ENCODE measurements at places on chromosomes 4 and X.
A peak's percentile ranks its signal among the peaks of the same experiment; 100 is the strongest.

DNA sequence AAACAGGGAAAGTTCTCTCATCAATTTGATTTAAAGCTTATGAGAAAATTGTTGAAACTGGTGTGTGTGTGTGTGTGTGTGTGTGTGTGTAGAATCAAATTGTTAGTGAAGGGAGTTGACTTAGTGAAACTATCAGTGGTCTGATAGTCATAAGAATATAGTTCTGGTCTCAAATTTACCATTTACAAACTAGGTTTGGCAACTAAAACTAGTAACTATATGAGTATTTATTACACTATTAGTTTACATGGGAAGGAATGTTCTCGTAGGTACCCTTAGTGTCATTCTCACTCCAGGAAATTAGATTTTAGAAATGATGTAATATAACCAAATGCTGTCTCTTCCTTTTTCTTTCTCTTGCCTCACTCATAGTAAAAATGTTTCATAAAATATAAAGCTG lies 11.9 kb downstream of the SULT1E1 start:
- no peaks in the 10 kb centered on the region for H3K27me3 ChIP-seq
- DNase-seq = no peak
- H3K4me1 ChIP-seq = no peaks in the 10 kb centered on the region
- H3K4me3 ChIP-seq = no peak overlapping the region
- H3K27ac ChIP-seq = no peak overlapping the region

DNA sequence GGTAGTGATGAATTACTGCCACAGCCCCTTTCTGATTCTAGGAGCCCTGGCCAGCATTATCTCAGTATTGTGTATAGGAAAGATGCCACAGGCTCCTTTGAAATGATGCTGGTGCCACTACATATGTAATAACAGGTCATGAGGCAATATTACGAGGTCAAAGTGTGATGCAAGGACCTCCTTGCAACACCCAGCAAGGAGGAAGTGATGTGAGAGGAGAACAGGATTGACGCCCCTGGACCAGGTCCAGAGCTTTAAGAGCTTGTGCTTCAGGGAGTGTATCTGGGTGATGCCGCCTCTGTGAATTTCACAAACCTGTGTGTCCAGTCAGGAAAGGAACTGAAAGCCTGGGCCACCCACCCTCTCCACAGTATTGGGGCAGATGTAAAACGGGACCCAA lies 261.8 kb downstream of the MID1IP1 start:
- peak; percentile 45 for DNase-seq
- H3K36me3 ChIP-seq = no peaks in the 10 kb centered on the region
- no peak overlapping the region for H3K4me3 ChIP-seq
- H3K4me1 ChIP-seq = no peaks in the 10 kb centered on the region
- H3K27ac ChIP-seq = no peak overlapping the region

- H3K36me3 ChIP-seq = no peaks in the 10 kb centered on the region
- no peak overlapping the region for H3K27ac ChIP-seq
- H3K4me1 ChIP-seq = peaks cover 20% of the 10 kb centered on the region
- H3K4me3 ChIP-seq = no peak overlapping the region
These were observed 32.8 kb upstream of the SGMS2 start for GRCh38 chr4:107791902-107792301.

DNA sequence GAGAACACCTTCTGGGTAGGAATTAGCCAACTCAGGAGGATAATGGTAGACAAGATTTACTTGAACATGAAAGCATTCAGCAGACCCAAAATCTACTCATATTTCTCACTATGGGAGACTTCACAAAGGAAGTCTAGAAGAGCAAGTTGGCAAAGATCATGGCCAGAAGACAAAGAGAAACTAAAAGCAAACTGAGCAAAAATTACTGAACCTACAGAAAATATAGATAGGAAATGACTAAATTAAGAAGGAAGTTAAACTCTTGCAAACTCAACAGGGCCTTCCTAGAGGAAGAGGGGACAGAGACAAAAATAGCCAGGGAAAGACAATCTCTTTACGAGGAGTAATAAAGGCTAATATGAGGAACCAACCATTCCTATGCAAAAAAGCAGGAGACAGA lies 18.7 kb downstream of the CORIN start:
- DNase-seq = no peak
- no peak overlapping the region for H3K4me3 ChIP-seq
- no peak overlapping the region for H3K27ac ChIP-seq
- H3K36me3 ChIP-seq = no peaks in the 10 kb centered on the region
- H3K4me1 ChIP-seq = no peaks in the 10 kb centered on the region
- no peaks in the 10 kb centered on the region for H3K27me3 ChIP-seq

GRCh38 chrX:119477812-119478232 lies 9.6 kb downstream of the SLC25A5 start:
- H3K27me3 ChIP-seq = no peaks in the 10 kb centered on the region
- no peaks in the 10 kb centered on the region for H3K4me1 ChIP-seq
- H3K36me3 ChIP-seq = no peaks in the 10 kb centered on the region
- H3K27ac ChIP-seq = peak overlapping the region; percentile 60
- H3K4me3 ChIP-seq = no peak overlapping the region
- DNase-seq = peak; percentile 54

DNA sequence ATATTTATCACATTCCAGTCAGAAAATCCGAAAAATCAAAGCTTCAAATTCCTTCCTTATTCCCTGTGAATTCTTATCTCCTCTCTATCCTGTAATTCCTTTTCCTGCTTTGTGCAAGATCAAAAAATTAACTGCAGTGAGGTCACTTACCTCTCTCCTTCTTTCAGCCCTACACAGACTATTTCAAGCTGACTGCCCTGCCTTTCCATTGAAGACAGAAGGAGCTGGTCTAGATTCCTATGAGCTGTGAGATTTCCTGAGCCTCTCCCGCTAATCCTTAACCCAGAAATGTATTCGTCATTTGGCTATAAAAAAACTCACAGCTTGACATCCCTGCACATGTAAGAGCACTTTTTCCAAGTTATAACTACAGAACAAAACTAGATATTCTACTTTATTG lies 26.6 kb downstream of the TRIML2 start:
- H3K27me3 ChIP-seq = no peaks in the 10 kb centered on the region
- no peak overlapping the region for H3K27ac ChIP-seq
- no peak for DNase-seq

DNA sequence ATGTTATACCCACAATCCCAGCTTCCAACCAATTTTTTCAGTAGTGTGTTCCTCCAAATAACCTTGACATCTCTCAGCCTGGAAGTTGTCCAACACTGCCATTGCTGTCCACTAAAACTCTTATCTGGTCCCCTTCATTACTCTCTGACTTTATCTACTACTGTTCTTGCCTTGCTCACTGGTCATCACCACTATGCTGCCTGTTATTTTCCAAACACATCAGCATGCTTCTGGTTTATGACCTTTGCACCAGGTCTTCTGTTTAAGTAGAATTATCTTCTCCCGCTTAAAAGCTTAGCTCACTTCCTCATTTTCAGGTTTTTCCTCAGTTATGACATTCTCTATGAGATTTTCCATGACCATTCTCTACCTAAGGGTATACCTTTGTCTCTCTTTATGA lies 5.5 kb downstream of the ELMOD2 start:
- no peaks in the 10 kb centered on the region for H3K27me3 ChIP-seq
- H3K4me3 ChIP-seq = no peak overlapping the region
- no peaks in the 10 kb centered on the region for H3K36me3 ChIP-seq
- H3K4me1 ChIP-seq = no peaks in the 10 kb centered on the region
- DNase-seq = no peak

DNA sequence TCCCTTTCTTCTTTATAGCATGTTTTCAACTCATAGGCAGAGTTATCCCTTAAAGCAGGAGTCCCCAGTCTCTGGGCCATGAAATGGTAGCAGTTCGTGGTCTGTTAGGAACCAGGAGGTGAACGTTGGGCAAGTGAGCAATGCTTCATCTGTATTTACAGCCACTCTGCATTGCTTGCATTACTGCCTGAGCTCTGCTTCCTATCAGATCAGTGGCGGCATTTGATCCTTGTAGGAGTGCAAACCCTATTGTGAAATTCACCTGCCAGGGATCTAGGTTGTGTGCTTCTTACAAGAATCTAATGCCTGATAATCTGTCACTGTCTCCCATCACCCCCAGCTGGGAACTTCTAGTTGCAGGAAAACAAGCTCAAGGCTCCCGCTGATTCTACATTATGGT lies 39.8 kb downstream of the DTHD1 start:
- no peak overlapping the region for H3K27ac ChIP-seq
- peaks cover 6% of the 10 kb centered on the region for H3K4me1 ChIP-seq
- no peak for DNase-seq
- H3K36me3 ChIP-seq = no peaks in the 10 kb centered on the region
- H3K27me3 ChIP-seq = no peaks in the 10 kb centered on the region

DNA sequence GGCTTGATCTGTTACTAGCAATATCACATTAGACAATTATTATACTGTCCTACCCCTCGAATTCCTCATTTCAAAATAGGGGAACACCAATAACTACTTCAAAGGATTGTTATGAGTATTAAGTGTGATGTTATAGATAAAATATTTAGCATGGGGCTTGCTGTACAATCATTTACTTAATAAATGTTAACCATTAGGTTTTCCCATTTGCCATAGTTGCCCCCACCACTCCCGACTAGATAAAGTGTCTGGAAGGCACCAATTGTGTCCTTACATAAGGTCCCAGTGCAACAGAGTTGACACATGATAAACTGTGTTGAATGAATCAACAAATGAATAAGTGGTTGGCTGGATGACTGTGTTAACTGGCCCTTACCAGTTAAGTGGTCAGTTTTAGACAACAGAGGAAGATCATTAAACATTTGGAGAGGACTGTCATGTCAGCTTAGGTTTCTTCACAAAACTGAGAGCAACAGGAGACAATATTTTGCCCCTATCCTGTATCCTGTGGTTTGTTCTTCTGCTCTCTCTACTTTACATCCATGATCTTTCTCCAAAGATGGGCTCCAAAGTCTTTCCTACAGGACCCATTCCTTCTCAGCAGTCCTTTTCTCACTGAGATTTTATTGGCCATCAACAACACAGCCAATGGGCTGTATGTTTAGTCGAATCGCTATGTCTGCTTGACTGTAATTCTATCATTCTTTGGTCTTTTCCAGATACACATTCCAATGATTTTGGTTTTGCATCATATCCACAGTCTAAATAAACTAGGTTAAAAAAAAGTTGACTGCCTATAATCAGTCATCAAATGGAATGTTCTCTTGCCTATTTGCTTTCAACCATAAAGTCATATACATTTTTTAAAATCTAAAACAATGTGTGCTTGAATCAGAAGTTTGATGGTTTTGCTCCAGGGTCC lies 74.4 kb downstream of the RNF150 start:
- H3K27me3 ChIP-seq = no peaks in the 10 kb centered on the region
- H3K36me3 ChIP-seq = no peaks in the 10 kb centered on the region
- no peak overlapping the region for H3K27ac ChIP-seq
- DNase-seq = no peak
- no peaks in the 10 kb centered on the region for H3K4me1 ChIP-seq
- H3K4me3 ChIP-seq = no peak overlapping the region

DNA sequence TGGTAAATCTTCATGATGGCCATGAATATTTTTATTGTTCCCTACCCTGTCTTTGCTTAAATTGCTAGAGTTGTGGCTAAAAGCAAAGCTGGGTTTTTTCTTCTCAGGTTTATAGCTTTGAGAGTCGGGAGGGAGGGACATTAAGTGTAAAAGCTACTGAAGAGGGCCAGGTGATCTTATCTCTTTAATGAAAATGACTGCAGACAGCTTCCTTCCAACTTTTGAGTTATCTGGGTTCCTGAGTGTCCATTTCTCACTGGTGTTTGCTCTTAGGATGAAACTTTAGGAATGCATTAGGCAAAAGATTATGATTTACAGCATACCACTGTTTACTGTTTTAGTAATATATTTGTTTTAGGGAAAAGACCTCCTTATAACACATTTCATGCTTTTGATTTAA lies 187.7 kb downstream of the SHROOM3 start:
- H3K4me1 ChIP-seq = peaks cover 46% of the 10 kb centered on the region
- H3K36me3 ChIP-seq = no peaks in the 10 kb centered on the region
- no peaks in the 10 kb centered on the region for H3K27me3 ChIP-seq
- peak overlapping the region; percentile 79 for H3K27ac ChIP-seq
- H3K4me3 ChIP-seq = no peak overlapping the region

DNA sequence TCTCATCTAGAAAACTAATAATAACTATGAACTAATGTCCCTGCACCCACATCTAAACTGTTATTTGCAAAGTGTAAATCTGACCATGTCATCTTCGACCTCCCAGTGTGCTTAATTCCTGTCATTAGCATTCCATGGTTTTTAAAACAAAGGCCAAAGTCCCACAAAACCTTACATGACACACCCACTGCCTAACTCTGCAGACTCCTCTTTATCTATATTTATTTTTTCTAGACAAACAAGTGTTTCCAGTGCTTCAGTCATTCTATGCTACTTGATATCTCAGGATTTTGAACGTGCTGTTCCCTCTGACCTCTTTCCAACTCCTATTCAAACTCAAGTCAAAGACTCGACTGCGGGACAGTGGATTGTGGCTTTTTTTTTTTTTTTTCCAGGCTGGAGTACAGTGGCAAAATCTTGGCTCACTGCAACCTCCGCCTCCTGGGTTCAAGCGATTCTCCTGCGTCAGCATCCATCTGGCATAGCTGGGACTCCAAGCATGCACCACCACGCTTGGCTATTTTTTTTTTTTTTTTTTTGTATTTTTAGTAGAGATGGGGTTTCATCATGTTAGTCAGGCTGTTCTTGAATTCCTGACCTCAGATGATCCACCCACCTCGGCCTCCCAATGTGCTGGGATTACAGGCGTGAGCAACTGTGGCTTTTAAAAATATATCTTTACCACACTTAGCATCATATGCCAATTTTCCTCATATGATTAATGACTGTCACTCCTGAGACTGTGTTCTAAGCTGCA lies 1511.0 kb downstream of the ARAP2 start:
- no peaks in the 10 kb centered on the region for H3K4me1 ChIP-seq
- DNase-seq = no peak
- no peaks in the 10 kb centered on the region for H3K27me3 ChIP-seq
- no peak overlapping the region for H3K27ac ChIP-seq

GRCh38 chr4:128825226-128825625 lies 15.7 kb downstream of the JADE1 start:
- H3K36me3 ChIP-seq = no peaks in the 10 kb centered on the region
- H3K27me3 ChIP-seq = no peaks in the 10 kb centered on the region
- no peak overlapping the region for H3K27ac ChIP-seq
- H3K4me3 ChIP-seq = no peak overlapping the region
- peak; percentile 31 for DNase-seq
- peaks cover 26% of the 10 kb centered on the region for H3K4me1 ChIP-seq

DNA sequence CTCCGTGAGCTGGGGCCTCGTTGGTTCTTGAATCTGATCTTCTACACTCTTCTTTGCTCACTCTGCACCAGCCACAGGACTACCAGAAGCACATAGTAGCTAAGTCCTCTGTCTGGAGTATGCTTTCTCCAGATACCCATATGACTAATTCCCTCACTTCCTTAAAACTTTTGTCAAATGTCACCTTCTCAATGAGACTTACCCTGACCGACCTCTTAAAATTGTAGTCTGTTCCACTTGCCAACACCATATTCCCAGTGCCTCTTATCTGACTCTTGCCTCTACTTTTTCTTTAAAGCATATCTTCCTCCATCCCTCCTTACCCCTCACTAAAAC lies 10.0 kb downstream of the PARM1 start:
- H3K4me3 ChIP-seq = no peak overlapping the region
- no peak for DNase-seq
- no peaks in the 10 kb centered on the region for H3K36me3 ChIP-seq
- peaks cover 18% of the 10 kb centered on the region for H3K4me1 ChIP-seq
